Ureter (tissue), 1 donor: ENCODE measurements at places on chromosomes 7 and 10. TPM values are rescaled to one million over a fixed set of nuclear protein-coding genes. Genes with fewer than 3 reads are reported as not detected.

- DNase-seq = no peak
Observed at GRCh38 chr10:5775685-5776084, 37.5 kb downstream of the GDI2 start.

DNA sequence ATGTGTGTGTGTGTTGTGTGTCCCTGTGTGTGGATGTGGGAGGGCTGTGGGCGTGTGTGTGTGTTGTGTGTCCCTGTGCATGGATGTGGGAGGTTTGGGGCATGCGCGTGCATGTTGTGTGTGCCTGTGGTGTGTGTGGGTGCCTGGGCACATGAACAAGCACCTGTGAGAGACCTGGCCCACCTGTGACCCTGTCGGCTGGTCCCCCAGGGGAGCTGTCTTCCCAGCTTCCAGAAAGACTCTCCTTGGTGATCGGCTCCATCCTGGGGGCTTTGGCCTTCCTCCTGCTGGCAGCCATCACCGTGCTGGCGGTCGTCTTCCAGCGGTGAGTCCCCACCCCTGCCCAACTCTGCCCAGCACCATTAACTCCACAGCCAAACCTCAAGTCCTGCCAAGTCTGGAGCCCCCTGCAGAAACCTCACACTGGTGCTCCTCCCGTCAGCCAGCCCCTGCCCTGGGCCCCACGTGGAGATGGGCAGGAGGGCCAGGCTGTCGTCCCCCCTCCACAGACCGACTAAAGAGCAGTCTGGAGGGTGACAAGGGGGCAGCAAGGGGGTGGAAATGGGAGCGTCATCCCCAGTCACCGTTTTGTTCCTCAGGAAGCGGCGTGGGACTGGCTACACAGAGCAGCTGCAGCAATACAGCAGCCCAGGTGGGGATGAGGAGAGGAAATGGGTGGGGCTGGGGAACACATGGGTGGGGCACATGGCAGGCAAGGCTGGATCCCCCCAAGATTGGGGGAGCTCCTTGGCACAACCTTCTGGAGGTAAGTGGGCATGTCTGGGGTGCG, 12.7 kb downstream of the EPHB6 start:
- DNase-seq = peak; percentile 39

CPA2 gene
- not detected for total RNA-seq

TMEM196 gene
- total RNA-seq = 0.31 TPM

DNA sequence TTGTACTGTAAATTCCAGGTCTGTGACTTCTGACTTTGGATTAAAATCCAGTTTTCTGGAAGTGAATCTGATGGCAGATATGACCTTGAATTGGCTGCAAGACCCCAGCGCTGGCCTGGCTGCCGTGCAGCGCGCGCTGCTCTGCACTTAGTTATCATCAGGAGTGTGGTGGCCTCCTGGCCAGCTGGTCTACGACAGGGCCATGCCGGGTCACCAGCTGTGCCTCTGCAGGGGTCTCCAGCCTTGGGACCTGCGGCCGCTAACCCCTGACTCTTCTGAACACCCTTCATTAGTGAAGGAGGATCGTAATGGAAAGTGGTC, 190.7 kb upstream of the SH2B2 start:
- DNase-seq = no peak

TMEM139 gene
- total RNA-seq = 34.0 TPM

CPED1 gene
- total RNA-seq = 61.4 TPM

DNA sequence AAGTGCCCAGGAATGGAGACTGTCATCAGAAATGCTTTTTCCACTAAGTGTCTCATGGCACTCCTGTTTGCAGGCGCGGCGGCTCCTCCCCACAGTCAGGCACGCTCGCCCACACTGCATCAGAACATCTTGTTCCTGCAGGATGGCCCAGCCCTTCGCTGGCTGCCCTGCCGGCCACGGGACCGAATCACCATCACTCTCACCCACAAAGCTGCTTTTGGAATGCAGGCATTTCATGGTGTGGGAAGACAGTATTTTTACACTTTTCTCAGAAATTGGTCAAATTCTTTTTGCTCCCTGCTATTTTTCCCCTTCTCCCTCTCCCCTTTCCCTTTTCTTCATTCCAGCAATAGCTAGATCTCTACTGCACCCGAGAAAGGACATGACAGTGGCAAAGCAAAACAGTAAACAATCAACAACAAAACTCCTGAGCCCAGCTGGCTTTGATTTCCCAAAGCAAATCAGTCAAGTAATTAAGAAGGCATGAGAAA, 176.1 kb upstream of the TNS3 start:
- peak; percentile 72 for DNase-seq

- peak; percentile 47 for DNase-seq
Observed at GRCh38 chr10:92688927-92689662, 660 bp upstream of the HHEX start.
